ENCODE measurements at places on chromosomes 12 and 14.

GRCh38 chr14:38950676-38951075, 152.4 kb downstream of the SEC23A start:
- ATAC-seq = no peak

DNA sequence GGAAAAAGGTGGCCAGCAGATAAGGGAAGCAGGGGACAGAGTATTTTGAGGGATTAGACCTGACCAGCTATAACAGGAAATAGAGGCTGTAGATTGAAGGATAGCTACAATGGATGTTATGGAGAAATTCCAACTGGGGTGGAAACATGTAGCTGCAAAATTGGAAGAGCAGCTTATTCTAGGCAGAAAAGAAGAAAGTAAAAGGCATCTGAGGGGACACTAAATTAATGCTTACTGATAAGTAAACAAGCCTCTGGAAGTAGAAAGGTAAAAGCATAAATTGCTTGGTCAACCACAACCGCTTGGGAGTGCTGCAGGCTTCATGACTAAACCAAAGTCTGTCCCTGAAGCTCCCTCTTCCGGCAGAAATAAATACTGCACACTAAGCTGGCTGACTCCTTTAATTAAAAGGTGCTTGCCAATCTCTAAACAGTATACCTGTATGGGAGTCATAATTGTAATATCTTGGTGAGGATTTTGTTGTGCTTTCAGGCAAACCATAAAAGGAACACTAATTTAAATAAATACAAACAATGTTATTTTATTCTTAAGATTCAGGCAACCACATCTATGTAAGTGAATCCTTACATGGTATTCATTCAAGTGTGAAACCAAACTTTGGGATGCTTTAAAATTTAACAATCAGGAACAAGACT, 7.7 kb downstream of the UBC start:
- peak; percentile 64 for ATAC-seq

DNA sequence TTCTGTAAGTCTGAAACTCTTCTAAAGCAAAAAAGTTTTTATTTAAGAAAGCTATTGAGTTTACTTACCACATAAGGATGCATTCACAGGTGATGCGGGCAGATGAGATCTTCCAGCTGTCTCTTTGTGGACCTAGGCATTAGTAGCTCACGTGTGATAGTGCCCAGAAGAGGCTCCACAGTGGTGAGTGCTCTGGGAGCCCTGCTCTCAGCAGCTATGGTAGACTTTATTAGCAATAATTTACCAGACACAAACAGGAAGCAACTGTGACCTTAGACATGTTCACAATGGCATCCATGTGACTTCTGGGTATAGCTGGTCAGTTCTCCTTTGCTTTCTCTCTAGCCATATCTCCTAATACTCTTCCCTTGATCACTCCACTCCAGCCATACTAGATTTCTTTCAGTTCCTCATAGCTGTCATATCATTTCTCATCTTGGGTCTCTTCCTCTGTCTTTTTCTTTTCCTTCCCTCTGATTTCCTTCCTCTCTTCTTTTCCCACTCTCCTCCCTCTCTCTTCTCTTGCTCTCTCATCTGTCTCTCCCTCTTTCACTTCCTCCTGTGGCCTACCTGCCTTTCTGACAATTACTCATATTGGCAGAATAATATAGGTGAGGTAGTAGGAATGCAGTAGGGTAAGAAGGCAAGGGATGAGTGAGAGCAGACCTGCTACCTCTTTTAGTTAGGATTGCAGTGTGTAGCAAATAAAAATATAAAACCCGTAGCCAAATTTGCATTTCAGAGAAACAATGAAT, 75.2 kb upstream of the SCAF11 start:
- peak; percentile 58 for ATAC-seq

DNA sequence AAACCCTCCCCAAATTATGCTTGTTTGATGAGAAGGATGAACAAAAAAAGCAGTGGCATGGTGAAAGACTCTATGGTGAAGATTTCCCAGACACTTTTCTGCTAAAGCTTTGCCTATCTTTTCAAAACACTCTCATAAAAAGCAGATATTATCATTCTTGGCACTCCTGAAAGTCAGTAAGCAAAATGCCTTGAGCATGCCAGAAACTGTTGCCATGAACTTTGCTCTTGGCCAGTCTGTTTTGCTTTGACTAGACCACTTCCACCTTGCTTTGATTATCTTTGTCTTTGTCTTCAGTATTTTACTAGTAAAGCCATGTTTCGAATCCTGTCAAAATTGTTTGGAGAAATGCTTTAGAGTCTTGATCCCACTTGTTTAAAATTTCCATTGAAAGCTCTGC, 110.4 kb downstream of the CNTN1 start:
- no peak for ATAC-seq

DNA sequence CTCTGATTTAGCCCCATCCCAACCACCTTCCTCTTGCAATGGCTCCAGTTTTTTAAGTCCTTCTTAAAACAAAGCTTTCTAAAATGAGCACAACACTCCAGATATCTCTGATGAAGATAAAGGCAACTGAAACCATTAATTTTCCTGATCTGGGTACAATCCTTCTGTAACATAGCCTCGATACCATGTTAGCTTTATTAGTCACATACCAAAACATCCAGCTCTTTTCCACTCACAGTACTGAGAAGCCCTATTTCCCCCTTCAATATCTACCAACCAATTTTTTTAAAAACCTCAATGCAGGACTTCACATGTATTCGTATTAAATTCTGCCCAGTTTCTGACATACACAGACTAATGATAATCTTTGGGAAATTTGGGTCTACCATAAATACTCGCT, 105.9 kb downstream of the MED13L start:
- no peak for ATAC-seq
